ENCODE measurements at places on chromosomes 5 and 9.

GRCh38 chr9:76642074-76642473 lies 122.2 kb upstream of the PCA3 start:
- ATAC-seq, result no peak

- no peak for ATAC-seq
These were observed 74.9 kb downstream of the MACROH2A1 start for GRCh38 chr5:135324160-135324559.

DNA sequence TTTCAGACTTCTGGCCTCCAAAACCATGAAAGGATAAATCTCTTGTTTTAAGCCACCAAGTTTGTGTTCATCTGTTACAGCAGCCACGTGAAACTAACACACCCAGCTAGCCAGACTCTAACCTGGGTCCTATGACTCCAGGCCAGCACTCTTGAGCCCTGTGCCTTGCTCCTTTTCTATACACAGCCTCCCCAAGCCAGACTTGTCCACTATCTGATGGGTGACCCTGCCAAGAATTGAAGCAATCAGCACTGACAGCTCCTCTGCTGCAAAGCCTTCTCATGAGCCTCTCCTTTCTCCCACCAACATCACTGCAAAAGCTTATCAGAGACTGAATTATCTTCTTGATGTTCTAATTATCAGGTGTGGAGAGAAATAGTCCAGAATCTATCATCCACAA lies 41.4 kb downstream of the SIL1 start:
- no peak for ATAC-seq

DNA sequence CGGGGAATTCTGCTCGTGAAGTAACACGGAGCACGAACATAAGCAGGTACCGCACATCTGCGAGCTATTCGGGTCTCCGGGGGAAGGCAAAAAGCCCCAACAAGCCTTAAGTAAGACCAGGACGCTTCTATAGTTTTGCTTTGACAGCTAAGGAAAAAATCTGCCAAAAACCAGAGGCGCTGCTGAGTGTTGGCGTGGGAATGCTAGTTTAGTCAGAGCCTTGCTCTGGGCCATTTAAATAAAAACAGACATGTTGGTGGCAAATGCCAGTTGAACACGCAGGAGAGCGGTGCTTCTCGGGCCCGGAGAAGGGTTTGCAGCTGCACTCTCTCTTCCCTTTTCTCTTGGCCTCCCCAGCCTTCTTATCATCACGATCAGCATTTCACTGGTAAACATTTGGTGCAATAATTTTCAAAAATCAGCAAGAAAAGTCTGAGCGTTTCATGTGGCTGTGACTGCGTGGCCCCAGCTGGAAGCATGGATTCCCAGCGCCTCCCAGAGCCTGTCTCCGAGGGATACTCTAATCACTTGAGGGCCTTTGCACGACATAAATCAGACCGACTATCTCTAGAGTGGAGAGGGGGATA lies 6.4 kb upstream of the NOTCH1 start:
- no peak for ATAC-seq

DNA sequence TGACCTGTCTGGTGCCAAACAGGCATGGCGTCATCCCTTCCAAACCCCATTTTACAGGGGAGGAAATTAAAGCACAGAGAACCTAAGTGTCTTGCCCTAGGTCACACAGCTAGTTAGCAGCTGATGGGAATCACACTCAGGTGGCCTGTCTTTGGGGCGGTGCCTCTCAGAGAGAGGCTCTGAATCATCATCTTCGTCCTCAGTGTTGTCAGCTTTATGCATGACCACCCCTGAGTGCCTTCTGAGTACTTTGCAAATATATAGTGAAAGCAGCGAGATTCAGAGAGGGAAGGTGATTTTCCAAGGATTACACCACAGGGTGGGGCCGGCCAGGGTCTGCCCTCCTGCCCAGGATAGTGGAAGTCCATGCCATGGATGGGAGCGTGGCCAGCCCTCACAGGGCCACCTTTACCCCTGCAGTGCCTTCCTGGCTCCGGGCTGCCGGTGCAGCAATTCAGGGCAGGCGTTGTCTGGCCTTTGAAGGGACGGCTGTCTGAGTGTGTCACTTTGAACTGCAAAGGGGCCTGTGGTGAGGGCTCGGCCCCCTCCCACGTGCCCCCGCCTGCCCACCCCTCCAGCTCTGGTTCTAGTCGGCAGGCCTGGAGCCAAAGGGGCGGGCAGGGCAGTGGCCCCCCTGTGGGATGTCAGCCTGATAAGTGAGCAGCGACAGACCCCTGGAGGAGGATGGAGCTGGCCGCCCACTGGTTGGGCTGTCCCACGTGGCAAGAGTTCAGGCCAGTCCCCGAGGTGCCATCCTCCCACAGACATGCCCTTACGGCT lies 16.9 kb downstream of the LMX1B start:
- peak; percentile 58 for ATAC-seq

DNA sequence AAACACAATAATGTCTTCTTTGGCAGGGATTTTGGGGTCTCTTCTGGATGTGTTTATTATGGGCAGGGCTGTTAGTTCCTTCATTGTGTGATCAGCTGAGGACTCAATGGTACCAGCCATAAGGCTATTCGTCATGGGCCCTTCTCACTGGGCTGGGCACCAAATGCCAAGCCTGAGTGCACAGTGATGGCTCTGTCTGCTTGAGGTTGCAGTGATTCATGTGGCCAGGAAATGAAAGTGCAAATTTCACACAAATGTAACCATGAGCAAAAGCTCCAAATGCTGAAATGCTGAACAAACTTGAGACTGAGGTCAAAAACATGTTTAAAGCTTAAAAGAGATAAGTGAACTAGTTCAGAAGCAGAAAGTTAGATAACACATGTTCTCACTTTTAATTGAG lies 191.0 kb downstream of the TARS1 start:
- no peak for ATAC-seq

- no peak for ATAC-seq
These were observed 2.9 kb downstream of the IQGAP2 start for GRCh38 chr5:76406014-76406413.

- no peak for ATAC-seq
These were observed 35.0 kb downstream of the AGXT2 start for GRCh38 chr5:35012796-35013195.

GRCh38 chr5:156515121-156515520 lies 188.2 kb downstream of the SGCD start:
- ATAC-seq, result no peak

DNA sequence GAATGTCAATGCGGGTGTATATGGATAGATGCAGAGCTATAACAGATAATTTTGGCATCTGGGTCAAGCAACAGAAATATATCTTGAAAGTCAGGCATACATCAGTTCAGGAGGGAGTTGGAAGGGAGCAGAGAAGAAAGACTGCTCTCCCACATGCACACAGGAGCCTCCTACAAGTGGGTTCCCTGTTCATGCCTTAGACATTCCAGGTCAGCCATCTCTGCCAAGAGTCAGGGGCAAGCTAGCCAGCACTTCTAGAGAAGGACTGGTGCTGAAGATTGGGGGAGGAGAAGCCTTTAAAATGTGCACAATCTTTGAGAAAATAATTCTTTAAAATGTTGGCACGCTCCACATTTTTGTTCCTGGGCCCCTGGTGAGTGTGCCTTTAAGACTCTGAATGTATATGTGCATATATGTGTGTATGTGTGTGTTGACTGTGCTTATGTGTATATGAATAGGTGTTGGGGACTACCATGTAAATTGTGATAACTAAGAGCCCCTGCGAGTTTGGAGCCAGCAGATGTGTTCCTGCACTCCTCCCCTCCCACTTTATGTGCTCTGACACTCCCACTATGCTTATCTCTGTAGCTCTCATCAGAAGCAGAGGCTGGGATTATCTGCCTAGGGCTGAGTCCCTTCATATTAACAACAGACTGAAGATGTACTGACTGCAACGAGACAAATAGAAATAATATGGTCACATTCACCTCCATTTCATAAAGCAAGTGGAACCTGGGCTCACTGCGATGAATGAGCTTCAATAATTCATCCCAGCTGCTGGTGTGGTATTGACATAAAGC lies 21.5 kb upstream of the DELE1 start:
- no peak for ATAC-seq

DNA sequence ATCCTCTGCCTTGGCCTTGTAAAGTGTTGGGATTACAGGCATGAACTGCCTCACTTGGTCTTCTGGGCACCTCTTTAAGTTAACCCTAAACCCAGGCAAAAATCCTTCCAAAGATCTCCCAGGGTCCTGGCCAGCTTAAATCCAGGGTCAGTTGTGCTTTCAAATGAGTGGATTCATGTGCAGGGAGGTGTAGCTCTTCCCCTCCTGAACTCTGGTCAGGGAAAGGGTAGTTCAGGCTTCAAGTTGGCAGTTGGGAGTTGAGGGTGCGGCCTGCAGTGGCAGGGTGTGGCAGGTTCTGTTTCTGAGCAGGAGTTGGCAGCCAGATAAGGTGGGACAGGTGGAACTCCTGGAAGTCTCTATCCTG lies 3.6 kb downstream of the HNRNPAB start:
- ATAC-seq, result peak; percentile 14

DNA sequence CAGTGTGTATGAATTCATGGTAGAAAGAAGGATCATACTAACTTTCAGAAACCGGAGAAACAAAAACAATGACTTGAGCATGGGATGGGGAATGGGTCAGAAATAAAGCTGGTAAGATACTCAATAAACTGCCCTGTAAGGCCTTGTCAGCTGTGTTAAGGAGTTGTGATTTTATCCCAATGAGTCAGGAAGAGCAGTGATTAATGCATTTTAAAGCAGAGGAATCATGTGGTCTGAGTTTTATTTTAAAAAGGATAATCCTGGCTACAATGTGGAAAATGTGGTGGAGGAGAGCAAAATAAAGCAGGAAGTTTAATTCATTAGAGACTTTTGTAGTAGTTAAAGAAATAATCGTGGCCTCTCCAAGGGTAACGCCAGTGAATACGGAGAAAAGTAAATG lies 28.7 kb downstream of the DHX29 start:
- no peak for ATAC-seq

GRCh38 chr9:107592424-107592823 lies 102.9 kb upstream of the KLF4 start:
- ATAC-seq, result no peak

- peak; percentile 18 for ATAC-seq
These were observed 6.3 kb upstream of the SMU1 start for GRCh38 chr9:33082538-33083326.

DNA sequence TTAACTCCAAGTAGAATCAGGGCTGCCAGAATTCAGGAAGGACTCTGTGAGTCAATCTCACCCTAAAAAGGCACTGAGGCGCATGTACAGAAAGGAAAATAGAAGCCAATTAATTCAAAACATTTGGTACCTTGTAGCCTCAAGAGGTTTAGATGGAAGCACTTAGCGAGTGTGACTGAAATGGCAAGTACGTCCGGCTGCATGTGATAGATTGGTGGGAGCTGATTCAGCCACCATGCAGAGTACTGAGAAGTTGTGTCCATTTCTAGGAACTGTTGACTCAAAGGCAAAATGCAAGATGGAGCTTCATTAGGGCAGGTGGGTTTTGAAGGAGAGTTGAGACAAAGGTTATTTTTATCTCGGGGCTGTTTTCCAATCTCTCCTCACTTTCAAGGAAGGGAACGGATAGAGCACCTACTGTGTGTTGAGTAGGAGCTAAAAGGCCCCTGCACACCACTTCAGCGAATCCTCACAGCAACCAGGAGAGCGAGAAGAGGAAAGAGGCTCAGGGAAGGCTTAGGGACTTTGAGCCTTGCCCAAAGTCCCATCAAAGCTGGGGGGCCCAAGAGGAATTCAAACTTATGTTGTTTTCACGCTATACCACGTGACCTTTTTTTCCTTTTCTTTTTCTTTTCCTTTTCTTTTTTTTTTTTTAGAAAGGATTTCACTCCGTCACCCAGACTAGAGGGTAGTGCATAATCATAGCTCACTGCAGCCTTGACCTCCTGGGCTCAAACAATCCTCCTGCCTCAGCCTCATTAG lies 34.6 kb upstream of the CPEB4 start:
- ATAC-seq, result no peak

- peak; percentile 48 for ATAC-seq
These were observed 77.3 kb upstream of the LARP1 start for GRCh38 chr5:154677921-154678320.

GRCh38 chr5:137836298-137836697 lies 31.4 kb upstream of the MYOT start:
- no peak for ATAC-seq

- ATAC-seq, result no peak
These were observed 1029.1 kb upstream of the ACO1 start for GRCh38 chr9:31355159-31355882.

DNA sequence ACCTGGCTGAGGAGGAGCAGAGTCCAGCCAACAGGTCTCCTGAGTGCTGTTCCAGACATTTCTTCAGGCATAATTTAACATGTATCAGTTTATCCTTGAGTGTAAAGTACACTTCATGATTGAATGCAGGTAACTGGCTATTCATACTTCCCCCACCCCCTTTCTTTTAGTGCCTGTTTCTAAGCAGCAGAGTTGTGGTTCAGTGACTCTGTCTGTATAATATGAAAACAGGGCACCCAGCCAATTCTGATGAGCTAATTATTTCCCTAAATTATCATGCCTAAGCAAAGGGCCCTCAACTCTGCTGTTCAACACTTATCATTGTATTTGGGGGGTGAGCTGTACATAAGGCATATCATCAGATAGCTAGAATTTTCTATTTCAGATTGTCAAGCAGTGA lies 51.9 kb upstream of the ZSWIM6 start:
- ATAC-seq, result peak; percentile 49

- ATAC-seq, result no peak
These were observed 244.5 kb upstream of the VLDLR start for GRCh38 chr9:2377117-2377516.

- ATAC-seq, result no peak
These were observed 216.8 kb downstream of the TUSC1 start for GRCh38 chr9:25461416-25461815.

DNA sequence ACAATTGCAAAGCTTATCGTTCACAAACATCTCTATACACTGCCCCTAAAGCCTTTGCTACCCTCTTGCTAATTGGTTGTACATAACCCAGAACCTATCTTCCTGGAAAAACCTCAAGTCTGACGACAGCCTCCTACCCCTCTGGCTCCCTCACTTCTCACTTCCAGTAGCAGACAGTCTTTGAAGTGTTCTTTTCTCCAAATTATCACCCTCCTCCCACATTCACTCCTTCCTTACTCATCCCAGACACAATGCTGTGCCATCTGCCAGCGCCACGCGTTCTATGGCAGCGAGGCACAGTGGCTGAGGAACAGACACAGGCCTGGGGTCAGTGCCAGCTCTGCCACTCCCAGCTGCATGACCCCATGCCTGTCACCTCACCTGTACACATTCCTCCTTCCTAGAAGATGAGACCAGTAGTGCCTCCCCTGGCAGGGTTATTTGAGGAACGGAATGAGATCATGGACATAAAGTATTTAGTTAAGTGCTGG lies 27.7 kb downstream of the CLTA start:
- ATAC-seq, result peak; percentile 43

- ATAC-seq, result no peak
These were observed 19.7 kb upstream of the GAS1 start for GRCh38 chr9:86966852-86967511.

DNA sequence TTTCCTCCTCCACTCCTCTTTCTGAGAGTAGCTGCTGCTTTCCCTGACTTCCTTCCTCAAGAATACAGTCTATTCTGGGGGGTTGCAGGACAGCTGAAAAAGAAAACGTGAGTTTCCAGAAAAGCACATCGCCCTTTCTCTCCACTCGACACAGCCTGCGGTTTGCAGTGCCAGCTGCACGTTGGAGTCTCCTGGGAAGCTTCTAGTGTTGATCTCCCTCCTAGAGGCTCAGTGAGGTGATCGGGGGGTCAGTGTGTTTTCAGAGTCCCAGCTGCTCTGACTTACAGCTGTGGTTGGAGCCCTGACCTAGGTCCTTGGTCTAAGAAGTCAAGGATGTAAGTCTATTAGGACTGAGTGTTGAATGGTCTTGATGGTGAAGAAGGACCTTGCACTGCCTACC lies 25.0 kb upstream of the SUSD3 start:
- no peak for ATAC-seq

- ATAC-seq, result no peak
These were observed 174.4 kb upstream of the MSX2 start for GRCh38 chr5:174550026-174550425.
